A549 treated with Hydrocortisone at 1 μM for 4 hours (cell line): ENCODE measurements at places on chromosomes 2 and 18. TPM values are rescaled to one million over a fixed set of nuclear protein-coding genes. Genes with fewer than 3 reads are reported as not detected.

Gene SCG2
- total RNA-seq = 0.90 to 1.3 TPM (median 0.98 TPM) in 5 replicates

Gene PLA2R1
- 1.6 to 2.7 TPM (median 2.4 TPM) in 5 replicates for total RNA-seq

Gene CCDC150
- 3.6 to 6.6 TPM (median 5.3 TPM) in 5 replicates for total RNA-seq

Gene RAB6C
- total RNA-seq = not detected in 5 replicates

Gene IL37
- total RNA-seq = not detected in 5 replicates

Gene FAHD2B
- 10.7 to 12.6 TPM (median 12.1 TPM) in 5 replicates for total RNA-seq

Gene TAF1B
- 25.0 to 45.0 TPM (median 25.7 TPM) in 5 replicates for total RNA-seq
